ENCODE measurements at places on chromosomes 1 and 21.

GRCh38 chr1:166852918-166853317 is 13.6 kb downstream of the POGK start:
- no peaks in the 10 kb centered on the region for H3K4me1 ChIP-seq
- no peak for DNase-seq
- no peak overlapping the region for H3K27ac ChIP-seq
- H3K4me3 ChIP-seq: no peak overlapping the region

GRCh38 chr1:84347271-84347931 is 45.9 kb downstream of the SAMD13 start:
- no peak overlapping the region for H3K27ac ChIP-seq
- no peak for DNase-seq
- no peaks in the 10 kb centered on the region for H3K27me3 ChIP-seq
- no peak overlapping the region for H3K4me3 ChIP-seq

GRCh38 chr1:24874056-24874455 is 56.0 kb downstream of the RUNX3 start:
- no peak for DNase-seq
- no peak overlapping the region for H3K4me3 ChIP-seq
- H3K27me3 ChIP-seq: no peaks in the 10 kb centered on the region
- H3K36me3 ChIP-seq: no peaks in the 10 kb centered on the region
- H3K27ac ChIP-seq: no peak overlapping the region

GRCh38 chr1:3482378-3482849 is 27.9 kb downstream of the ARHGEF16 start:
- peaks cover 3% of the 10 kb centered on the region for H3K4me1 ChIP-seq
- H3K27me3 ChIP-seq: peaks cover 3% of the 10 kb centered on the region
- no peaks in the 10 kb centered on the region for H3K36me3 ChIP-seq
- DNase-seq: no peak

- H3K27ac ChIP-seq: no peak overlapping the region
- 0 out of 2 replicates have a peak, but pooled peaks cover 1% of the 10 kb centered on the region for H3K4me1 ChIP-seq
- no peaks in the 10 kb centered on the region for H3K36me3 ChIP-seq
- peaks cover 3% of the 10 kb centered on the region for H3K27me3 ChIP-seq
- no peak for DNase-seq
Observed at GRCh38 chr21:36724660-36725059, 25.7 kb downstream of the SIM2 start.

DNA sequence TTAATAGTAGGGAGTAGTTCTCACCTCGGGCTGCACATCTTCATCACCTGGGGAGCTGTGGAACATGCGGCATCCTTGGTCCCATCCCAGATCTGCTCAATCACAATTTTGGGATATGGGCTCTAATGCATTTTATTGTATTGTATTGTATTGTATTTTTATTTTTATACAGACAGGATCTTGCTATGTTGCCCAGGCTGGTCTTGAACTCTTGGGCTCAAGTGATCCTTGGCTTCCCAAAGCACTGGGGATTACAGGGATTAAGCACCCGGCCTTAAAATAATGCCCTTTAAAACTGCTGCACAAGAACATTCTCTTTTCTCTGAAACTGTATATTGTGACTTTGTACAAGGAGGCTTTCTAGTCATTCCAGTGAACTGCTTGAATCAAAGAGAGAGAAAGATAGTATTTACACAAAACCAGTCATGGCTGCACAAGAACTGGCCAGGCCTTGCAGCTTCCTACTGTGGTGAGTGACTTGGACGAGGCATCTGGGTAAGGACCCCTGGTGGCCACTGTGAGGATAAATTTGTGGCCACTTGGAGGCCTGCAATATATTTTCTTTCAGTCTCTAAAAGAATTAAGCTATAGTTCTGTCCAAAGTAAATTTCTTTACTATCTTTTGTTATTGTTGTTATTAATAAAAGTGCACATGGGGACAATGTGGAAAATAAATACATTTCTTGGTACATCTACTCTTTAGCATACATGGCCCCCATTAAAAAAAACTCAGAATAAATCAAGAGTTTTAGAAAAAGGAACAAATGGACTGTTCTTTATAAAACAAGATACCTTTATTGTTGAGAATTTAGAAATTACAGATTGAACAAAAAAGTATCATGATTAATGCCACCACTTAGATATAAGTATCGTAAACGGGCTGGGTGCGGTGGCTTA is 48.0 kb downstream of the TBCE start:
- peak; percentile 69 for DNase-seq
- no peak overlapping the region for H3K27ac ChIP-seq
- peaks cover 11% of the 10 kb centered on the region for H3K36me3 ChIP-seq

GRCh38 chr21:45581322-45581712 is 39.1 kb upstream of the SLC19A1 start:
- H3K27me3 ChIP-seq: peaks cover 27% of the 10 kb centered on the region
- H3K4me3 ChIP-seq: no peak overlapping the region
- no peak overlapping the region for H3K27ac ChIP-seq
- peak; percentile 8 for DNase-seq
- H3K36me3 ChIP-seq: peaks cover 15% of the 10 kb centered on the region

DNA sequence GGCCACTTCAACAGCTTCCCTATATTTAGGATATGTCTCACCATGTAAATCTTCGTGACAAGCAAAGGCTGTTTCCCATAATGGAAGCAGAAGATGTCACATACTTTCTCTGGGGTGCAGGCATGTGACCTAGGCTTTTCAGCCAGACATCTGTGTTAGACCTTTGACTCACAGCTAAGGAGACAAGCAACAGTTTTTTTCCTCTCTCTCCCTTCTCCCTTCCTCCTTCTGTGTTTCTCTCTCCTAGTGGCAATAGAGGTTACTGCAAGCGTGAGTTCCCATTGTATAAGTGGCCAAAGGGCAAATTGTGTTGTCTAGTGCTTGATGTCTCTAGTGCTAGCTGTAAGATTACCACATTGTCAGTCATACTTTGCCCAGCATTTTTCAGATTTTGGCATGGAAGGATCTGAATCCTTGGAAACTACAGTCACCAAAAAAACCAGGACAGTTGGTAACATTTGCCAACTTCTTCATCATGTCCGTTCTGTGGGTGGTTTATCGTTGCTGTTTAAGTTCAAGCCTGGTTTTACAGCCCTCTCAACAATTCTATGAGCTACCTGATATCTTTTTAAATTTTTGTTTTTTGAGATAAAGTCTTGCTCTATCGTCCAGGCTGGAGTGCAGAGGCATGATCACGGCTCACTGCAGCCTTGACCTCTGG is 44.4 kb upstream of the RABGAP1L start:
- no peak for DNase-seq
- H3K27me3 ChIP-seq: no peaks in the 10 kb centered on the region
- H3K4me3 ChIP-seq: no peak overlapping the region
- no peak overlapping the region for H3K27ac ChIP-seq
- no peaks in the 10 kb centered on the region for H3K36me3 ChIP-seq

GRCh38 chr1:219083631-219084030 is 90.0 kb upstream of the LYPLAL1 start:
- no peak overlapping the region for H3K27ac ChIP-seq
- DNase-seq: no peak
- H3K4me3 ChIP-seq: no peak overlapping the region
- 0 out of 2 replicates have a peak, but pooled peaks cover 5% of the 10 kb centered on the region for H3K4me1 ChIP-seq
- H3K27me3 ChIP-seq: no peaks in the 10 kb centered on the region
- no peaks in the 10 kb centered on the region for H3K36me3 ChIP-seq

- DNase-seq: no peak
- peaks cover 7% of the 10 kb centered on the region for H3K36me3 ChIP-seq
- H3K27ac ChIP-seq: no peak overlapping the region
- H3K27me3 ChIP-seq: no peaks in the 10 kb centered on the region
- no peaks in the 10 kb centered on the region for H3K4me1 ChIP-seq
Observed at GRCh38 chr1:15423355-15424077, 13.8 kb downstream of the EFHD2 start.

GRCh38 chr1:116529199-116529631 is 41.6 kb downstream of the CD58 start:
- DNase-seq: no peak
- 0 out of 2 replicates have a peak, but pooled peaks cover 5% of the 10 kb centered on the region for H3K4me1 ChIP-seq
- H3K27me3 ChIP-seq: peaks cover 26% of the 10 kb centered on the region
- no peak overlapping the region for H3K4me3 ChIP-seq
- H3K36me3 ChIP-seq: peaks cover 16% of the 10 kb centered on the region

DNA sequence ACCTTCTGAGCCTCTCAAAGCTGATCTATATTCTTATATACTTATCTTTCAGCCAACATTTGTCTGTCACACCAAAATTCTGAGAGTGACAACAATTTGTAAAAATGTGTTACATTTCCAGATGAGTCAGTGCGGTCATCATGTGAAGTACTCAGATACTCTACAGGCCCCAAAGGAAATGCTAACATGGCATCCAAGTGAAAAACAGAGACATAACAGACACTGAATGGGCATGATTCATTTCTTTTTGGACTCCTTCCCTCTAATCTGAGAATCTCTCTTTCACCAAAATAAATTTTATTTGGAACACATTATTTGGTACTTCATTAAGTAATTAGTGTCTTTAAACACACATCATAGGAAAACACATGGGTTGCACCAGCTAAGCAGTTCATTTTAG is 96.6 kb downstream of the SLC44A5 start:
- H3K4me1 ChIP-seq: peaks cover 7% of the 10 kb centered on the region
- no peaks in the 10 kb centered on the region for H3K36me3 ChIP-seq
- no peaks in the 10 kb centered on the region for H3K27me3 ChIP-seq
- no peak overlapping the region for H3K4me3 ChIP-seq
- no peak for DNase-seq

DNA sequence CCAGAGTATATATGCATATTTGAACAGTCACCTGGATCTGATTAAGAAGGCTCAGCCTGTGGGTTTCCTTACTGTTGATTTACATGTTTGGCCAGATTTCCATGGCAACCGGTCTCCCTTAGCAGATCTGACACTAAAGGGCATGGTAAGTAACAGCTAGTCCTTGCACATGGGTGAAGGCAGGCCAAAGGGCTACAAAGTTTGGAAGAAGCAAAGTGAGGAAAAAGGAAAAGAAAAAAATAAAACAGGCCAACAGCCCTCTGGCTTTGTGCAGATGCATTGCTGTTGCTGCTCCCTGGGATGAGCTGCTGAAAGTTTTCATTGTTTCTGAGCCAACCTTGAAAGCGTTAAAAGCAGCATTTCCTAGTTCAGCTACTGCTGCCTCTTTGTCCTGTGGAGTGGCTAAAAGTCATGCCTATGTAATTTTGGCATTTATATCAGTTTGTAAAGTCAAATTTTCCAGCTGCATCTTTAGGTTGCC is 176.5 kb upstream of the HOOK1 start:
- no peaks in the 10 kb centered on the region for H3K27me3 ChIP-seq
- peaks cover 13% of the 10 kb centered on the region for H3K4me1 ChIP-seq
- DNase-seq: no peak
- H3K4me3 ChIP-seq: no peak overlapping the region

DNA sequence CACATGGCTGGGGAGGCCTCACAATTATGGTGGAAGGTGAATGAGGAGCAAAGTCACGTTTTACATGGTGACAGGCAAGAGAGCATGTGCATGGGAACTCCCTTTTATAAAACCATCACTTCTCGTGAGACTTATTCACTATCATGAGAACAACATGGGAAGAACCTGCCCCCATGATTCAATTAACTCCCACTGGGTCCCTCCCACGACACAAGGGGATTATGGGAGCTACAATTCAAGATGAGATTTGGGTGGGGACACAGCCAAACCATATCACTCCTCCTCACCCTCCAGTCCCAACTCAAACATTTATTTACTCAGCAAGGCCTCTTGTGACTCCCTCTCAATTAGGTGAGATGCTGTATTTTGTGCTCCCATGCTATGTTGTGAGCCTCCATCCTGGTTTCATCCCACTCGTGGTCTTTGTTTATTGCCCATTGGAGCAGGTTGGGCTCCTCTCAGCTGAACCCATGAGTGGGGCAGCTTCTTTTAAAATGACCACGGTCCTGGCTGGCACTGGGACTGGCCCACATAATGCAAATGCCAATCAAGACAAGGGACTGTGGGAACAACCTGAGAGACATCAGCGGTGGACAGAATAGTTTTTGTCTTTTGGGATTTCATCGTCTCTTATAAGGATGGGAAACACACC is 28.8 kb downstream of the IRF2BP2 start:
- H3K36me3 ChIP-seq: no peaks in the 10 kb centered on the region
- no peak overlapping the region for H3K4me3 ChIP-seq
- H3K4me1 ChIP-seq: no peaks in the 10 kb centered on the region
- no peaks in the 10 kb centered on the region for H3K27me3 ChIP-seq

GRCh38 chr1:41048540-41048939 is 27.0 kb upstream of the SLFNL1 start:
- no peaks in the 10 kb centered on the region for H3K27me3 ChIP-seq
- peaks cover 3% of the 10 kb centered on the region for H3K4me1 ChIP-seq
- DNase-seq: no peak
- no peak overlapping the region for H3K4me3 ChIP-seq

GRCh38 chr1:38997901-38998190 is 6.8 kb downstream of the AKIRIN1 start:
- H3K4me1 ChIP-seq: peaks cover 86% of the 10 kb centered on the region
- H3K27me3 ChIP-seq: no peaks in the 10 kb centered on the region
- peak overlapping the region; percentile 35 for H3K4me3 ChIP-seq
- no peak for DNase-seq

DNA sequence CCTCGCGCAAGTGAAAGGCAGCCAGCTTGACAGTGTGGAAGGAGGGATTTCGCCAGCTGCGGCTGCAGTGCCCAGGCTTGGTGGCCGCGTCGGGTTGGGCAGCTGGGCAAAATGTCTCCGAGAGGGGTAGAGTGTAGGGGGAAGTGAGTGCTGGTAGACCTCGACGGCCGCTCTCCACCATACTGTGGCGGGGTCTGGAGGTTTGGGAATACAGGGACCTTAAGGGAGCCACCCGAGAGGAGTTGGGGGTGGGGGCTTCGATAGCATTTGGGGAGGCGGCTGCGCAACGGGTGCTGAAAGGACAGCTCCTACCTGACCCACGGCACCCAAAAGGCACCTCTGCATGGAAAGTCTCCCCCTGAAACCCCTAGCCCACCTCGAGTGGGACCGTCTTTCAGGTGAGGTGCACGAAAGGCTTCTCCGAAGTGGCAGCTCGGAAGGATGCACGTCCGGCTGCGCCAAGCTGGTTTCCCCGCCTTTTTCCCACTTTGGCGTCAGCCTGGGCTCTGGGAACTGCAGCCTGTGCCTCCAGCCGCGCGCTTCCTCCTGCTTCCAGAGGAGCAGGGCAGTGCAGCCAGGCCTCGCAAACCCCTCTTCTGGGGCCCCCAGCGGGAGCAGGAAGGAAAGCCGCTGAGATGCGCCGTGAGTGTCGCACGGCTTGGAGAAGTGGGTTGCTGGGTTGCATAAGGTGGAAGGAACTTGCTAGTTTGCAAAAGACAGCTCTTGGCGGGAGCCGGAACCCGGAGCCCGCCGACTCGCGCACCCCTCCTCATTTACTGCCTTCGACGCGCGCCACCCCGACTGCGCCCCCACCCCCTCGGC is 531 bp upstream of the HMGN2 start:
- peaks cover 53% of the 10 kb centered on the region for H3K36me3 ChIP-seq
- H3K4me1 ChIP-seq: peaks cover 31% of the 10 kb centered on the region
- peak overlapping the region; percentile 63 for H3K27ac ChIP-seq
- peak; percentile 73 for DNase-seq
- no peaks in the 10 kb centered on the region for H3K27me3 ChIP-seq

DNA sequence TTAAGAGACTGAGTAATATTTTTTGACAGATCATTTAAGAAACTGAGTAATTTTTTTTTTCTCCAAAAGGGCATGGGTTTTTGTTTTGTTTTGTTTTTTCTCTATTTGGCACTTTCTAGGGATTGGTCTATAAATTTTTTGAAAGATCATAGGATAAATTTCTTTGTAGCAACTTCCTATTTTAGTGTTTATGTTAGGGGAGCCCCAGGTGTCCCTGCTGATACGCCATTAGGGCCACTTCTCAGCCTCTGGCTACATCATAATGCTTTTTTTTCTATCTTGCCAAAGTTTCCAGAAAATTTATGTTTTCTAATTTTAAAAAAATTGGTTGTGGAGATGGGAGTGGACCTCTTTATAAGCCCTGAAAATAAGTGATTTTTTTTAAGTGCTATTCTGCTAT is 2.6 kb downstream of the GABPA start:
- peaks cover 19% of the 10 kb centered on the region for H3K4me1 ChIP-seq
- peak overlapping the region; percentile 97 for H3K4me3 ChIP-seq
- no peaks in the 10 kb centered on the region for H3K27me3 ChIP-seq
- H3K36me3 ChIP-seq: peaks cover 5% of the 10 kb centered on the region

All from WTC11 (cell line).